ENCODE measurements at places on chromosomes 5 and 9.
A peak's percentile ranks its signal among the peaks of the same experiment; 100 is the strongest.

DNA sequence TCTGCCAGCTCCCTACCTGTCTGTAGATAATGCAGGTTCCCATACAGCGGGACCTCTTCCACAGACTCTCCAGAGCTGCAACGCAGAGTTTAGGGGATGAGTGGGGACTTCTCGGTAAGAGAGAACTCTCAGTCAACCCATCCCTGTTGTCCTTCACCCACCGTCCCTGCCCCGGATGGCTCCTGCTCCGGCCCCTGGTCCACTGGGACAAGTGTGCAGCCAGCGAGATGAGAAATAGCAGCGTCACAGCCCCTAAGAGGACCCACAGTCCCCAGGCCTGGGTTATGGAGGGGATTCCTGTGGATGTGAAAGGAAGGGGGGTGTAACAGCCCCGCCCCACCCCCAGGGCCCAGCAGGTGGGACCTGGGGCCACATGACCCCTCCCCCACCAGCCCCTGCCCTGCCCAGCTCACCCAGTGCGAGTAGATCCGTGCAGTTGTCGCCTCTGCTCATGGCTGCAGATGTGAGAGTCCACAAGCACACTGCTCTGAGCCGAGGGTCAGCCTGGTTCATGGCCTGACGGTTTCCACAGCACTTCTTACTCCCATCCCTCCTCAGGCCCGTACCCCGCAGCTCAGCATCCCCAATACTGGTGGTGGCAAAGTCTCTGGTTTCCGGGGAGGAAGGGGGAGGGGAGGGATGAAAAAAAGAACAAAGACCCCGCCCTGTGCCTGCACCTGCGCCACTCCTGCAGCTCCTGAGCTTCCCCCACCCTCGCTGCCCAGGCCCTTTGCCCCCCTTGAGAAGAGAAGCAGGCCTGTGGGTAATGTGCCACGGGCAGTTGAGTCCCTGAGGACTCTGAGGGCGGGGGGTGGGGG lies at the start of gene SIT1:
Gene SIT1, minus strand, starts transcription at position 591 of the 818 bp plus-strand sequence. Its CDS starts 78 bp downstream, at position 513.
- H3K27me3 ChIP-seq, result no peaks in the 10 kb centered on the region
- H3K27ac ChIP-seq, result peak within 1 kb of the TSS; percentile 90
- peak within 1 kb of the TSS; percentile 96 for H3K4me3 ChIP-seq
- peaks cover 75% of the 10 kb centered on the region for H3K4me1 ChIP-seq
- no peaks in the 10 kb centered on the region for H3K36me3 ChIP-seq

DNA sequence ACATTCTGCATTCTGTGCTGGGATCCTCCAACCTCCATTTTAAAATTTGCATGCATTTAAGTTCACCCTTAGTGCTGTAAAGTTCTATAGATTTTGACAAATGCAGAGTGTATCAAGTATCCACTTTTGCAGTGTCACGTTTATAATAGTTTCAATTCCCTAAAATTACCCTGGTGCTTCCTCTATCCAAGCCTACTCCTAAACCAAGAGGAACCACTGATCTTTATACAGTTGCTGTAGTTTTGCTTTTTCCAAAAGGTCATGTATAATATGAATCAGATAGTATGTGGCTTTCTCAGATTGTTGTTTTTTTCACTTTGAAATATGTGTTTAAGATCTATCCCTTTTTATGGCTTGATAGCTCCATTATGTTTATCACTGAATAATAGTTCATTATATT lies 468.4 kb upstream of the CDH6 start:
- H3K4me1 ChIP-seq, result no peaks in the 10 kb centered on the region
- H3K27ac ChIP-seq, result no peak overlapping the region
- no peaks in the 10 kb centered on the region for H3K36me3 ChIP-seq
- no peak overlapping the region for H3K4me3 ChIP-seq
- no peaks in the 10 kb centered on the region for H3K27me3 ChIP-seq

DNA sequence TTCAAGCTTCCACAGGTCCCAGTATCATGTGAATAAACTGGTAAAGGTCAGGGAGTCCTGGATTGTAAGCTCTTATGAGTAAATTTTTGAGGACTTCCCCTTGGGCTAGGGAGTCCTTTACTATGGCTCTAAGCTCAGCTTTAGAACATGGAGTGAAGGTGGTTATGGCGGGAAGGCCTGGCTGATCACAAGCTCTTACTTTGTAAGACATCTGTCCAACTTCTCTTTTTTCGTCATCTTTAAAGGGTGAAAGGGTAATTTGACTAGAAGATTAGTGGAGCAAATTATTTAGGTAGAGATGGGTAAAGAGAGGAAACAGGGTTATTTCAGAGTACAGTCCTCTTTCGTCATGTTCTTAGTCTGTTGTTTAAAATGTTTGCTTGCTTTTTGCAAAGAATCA lies 155.4 kb downstream of the AOPEP start:
- H3K36me3 ChIP-seq, result peaks cover 4% of the 10 kb centered on the region
- H3K4me1 ChIP-seq, result peaks cover 9% of the 10 kb centered on the region
- H3K27me3 ChIP-seq, result no peaks in the 10 kb centered on the region
- H3K27ac ChIP-seq, result peak overlapping the region; percentile 90

- peaks cover 5% of the 10 kb centered on the region for H3K4me1 ChIP-seq
- no peaks in the 10 kb centered on the region for H3K27me3 ChIP-seq
- peaks cover 7% of the 10 kb centered on the region for H3K36me3 ChIP-seq
- H3K27ac ChIP-seq, result peak overlapping the region; percentile 69
- no peak overlapping the region for H3K4me3 ChIP-seq
Measured at GRCh38 chr9:127817881-127818434, 15.3 kb downstream of the FPGS start.

Data from naive B cell (primary cell).